ENCODE measurements at places on chromosomes 2 and 18.

GRCh38 chr2:63261137-63261621, 210.5 kb downstream of the OTX1 start:
- DNase-seq, result no peak

GRCh38 chr2:1942836-1943360, 198.6 kb upstream of the PXDN start:
- no peak for DNase-seq

DNA sequence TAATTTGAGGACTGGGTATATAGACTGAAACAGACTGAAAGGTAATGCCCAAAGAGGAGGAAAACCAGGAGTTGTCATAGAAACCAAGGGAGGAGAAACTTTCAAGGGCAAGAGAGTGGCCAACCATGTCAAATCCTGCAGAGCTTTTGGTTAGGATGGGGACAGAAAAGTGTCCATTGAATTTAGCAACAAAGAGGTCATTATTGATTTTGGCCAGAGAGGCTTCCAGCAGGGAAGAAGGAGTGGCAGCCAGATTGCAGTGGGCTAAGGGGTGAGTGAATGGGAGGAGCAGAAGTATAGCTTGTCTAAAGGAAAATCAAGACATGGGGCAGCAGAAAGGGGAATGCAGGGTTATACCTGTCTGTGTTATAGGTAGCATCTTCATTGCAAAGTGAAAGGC, 194.0 kb downstream of the CAMKMT start:
- DNase-seq, result no peak

- DNase-seq, result no peak
Measured at GRCh38 chr2:109529532-109530449, 84.0 kb downstream of the SEPTIN10 start.

- DNase-seq, result no peak
Measured at GRCh38 chr18:53219853-53220252, 879.9 kb downstream of the DCC start.

GRCh38 chr2:54559593-54560145, 103.5 kb downstream of the SPTBN1 start:
- peak; percentile 32 for DNase-seq

- no peak for DNase-seq
Measured at GRCh38 chr2:44167311-44167907, 1.3 kb upstream of the PPM1B start.

DNA sequence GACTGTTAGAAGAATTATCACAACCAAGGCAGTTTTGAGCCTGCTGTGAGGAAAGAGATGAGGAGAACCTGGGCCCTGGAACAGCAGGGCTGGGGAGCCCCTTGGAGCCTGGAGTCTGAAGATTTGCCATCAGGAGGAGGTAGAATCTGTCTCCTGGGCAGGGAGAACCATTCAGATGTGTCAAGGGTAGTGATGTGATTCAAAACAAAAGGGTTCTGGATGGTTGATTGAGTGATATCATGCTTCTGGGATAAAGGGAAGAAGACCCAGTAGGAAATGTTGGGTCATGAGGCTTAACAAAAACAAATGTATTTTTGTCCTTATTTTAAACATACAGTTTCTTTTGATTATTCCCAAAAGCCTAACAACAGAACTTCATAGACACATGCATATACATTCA, 28.6 kb downstream of the RNF144A start:
- DNase-seq, result no peak

Data from CD4-positive, alpha-beta T cell treated with Interleukin-6 at 100 ng/mL for 8 hours (primary cell).